RCC 7860 (cell line): ENCODE measurements at places on chromosomes 12 and 14.

DNA sequence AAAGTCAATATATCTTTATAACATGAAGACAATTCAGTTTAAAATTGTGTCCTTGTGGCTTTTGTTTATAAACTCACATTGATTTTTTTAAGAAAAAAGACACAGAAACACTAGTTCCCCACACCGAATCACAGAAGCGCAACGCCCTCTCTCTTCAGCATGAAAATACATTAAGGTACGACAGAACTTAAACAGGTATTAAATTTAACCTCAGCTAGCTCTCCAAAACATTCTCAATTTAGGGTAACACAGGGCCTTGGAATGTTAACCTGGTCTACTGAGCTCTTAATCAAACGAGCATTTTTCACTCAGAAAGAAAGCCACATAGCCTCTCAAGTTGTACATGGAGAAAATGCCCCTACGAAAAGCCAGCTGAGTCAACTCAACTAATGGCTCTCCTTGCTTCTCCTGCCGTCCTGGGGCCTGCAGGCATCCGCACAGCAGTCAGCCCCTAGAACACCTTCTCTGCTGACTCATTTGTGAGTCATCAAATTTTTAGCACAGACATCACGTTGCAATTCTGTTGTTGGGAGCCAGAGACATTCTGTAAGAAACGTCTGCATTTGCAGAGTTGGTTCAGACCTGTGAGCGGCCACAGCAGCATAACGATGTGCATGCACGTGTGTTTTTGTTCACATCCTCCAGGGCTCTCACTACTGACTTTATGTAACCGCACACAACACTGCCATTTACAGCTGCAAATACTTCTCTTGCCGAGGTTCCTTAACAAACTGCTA, 141.6 kb downstream of the ITPR2 start:
- DNase-seq: peak; percentile 98

GRCh38 chr12:23139026-23139425, 514.1 kb downstream of the ETNK1 start:
- DNase-seq: no peak

GRCh38 chr14:52265253-52265652, 2.2 kb upstream of the PTGDR start:
- DNase-seq: no peak

DNA sequence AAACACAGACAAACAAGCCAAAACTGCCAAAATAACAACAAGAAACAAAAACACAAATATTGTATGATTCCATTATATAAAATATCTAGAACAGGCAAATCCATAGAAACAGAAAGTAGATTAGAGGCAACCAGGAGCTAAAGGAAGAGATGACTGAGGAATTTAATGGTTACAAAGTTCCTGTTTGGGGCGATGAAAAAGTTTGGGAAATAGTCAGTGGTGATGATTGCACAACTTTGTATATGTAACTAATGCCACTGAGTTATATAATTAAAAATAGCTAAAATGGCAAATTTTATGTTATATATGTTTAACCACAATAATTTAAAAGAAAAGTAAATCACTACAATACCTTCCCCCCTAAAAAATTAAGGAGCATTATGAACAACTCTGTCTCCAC, 24.5 kb downstream of the GNPTAB start:
- no peak for DNase-seq

DNA sequence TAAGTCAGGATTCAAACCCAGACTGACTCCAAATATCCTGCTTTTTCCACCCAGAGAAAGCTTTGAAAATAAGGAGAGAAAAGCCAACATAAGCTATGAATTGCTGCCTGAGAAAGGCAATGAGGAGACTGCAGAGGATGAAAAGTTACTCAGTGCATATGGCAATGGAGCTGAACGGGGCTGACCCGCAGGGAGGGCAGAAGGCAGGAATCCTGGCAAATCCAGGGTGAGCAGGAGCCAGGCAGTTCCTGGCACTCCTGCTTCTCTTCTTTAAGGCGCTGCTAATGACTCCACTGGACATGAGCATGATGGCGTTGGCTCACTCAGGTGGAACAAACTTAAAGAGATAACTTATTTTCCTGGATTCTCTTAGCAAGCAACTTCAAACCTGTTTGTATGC, 95.2 kb upstream of the TMCC3 start:
- no peak for DNase-seq
